ENCODE measurements at places on chromosomes 2 and 18.

GRCh38 chr2:34785206-34785785 is 1186.2 kb upstream of the FAM98A start:
- no peak for DNase-seq

DNA sequence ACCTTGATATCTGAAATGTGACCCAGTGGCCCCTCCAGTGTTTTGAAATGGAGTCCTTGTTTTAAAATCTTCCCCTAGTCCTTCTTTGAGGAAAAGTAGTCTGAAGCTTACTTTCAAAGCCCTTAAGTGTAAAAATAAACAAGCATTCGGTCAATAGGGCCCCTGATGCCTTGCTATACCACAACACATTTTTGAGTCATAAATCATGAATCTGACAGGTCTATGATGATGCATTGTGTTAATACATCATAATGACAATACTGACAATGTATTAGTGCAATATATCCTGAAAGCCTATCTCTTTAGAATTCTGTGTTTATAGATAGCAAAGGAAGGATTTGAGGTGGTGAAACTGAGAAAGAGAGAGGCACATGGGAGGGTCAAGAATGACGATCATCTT is 464.2 kb downstream of the MEIS1 start:
- no peak for DNase-seq

GRCh38 chr2:209661286-209661894 is 110.2 kb upstream of the UNC80 start:
- no peak for DNase-seq

- no peak for DNase-seq
Observed at GRCh38 chr2:167572883-167573619, 674.3 kb downstream of the STK39 start.

DNA sequence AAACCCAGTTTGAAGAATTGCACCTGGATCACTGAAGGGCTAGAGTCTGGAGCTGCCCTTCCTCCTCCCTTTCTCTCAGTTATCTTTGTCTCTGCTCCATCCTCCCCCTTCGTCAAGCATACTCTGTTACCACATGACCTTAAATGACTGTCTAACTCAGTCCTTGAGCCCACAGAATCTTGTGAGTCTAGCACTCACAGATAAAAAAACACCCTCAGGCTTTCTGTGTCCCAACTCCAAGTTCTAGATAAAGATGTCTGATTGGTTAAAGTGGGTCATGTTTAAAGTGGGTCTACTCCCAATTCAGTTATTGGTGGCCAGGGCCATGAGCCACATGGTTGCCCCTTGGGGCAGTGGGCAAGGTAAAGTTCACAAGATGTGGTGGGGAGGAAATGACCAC is 53.5 kb upstream of the CYP1B1 start:
- DNase-seq, result no peak

- no peak for DNase-seq
Observed at GRCh38 chr18:41072946-41073345, 882.1 kb upstream of the PIK3C3 start.

- peak; percentile 85 for DNase-seq
Observed at GRCh38 chr2:144937910-144938709, 418.2 kb upstream of the ZEB2 start.

- DNase-seq, result no peak
Observed at GRCh38 chr2:24459224-24460161, 31.6 kb upstream of the NCOA1 start.

DNA sequence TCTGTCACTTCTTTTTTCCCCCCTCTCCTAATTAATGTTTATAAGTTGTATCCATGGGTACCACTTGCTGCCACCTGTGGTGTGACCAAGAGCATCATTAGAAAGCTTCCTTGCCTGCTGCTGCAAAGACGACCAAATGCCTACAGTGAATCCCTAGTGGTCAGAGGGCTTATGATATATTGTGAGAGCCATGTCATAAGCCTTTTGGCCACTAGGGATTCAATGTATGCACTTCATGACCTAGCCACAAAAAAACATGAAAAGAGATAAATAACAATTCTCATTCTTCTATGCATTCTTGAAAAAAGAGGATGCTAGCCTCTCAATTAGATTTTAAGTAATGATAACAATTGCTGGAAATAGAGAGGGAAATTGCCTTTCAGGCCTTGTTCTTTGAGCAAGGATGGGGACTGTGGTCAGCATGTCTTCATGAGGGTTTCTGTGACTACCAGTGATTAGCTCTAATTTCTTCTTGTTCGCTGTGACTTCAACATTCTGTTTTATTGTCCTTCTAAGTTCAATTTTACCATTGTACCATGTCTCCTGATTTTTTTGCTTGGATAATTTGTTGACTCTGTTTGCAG is 435.3 kb downstream of the TGIF1 start:
- no peak for DNase-seq

DNA sequence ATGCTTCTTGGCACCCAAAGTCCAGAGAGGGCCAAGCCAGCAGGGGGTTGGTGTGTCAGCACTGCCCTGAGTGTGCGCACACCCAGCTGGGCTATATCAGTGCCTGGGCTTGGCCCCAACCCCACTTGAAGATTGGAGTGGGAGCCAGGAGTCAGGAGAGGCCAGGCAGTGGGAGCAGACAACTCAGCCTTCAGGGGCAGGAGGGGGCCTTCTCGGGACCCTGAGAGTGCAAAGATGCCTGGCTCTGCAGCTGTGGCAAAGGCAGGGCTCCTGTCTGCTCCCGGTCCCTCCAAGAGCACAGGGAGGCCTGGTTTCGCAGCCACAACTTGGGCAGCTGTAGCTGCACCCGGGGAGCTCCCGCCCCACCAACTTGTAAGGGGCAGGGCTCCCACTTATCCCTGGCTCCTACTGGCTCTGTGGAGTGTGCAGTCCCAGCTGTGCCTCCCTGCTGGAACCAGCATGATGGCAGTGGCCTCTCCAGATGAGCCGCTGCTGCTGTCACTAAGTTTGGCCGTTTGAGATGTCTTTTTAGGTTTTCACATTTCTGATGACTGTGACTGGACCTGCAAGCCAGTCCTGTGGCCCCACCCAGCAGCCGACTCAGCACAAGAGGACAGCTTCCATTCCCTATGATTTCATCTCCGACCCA is 148.8 kb upstream of the HS6ST1 start:
- no peak for DNase-seq

- DNase-seq, result no peak
Observed at GRCh38 chr2:233156001-233156400, 95.5 kb upstream of the ATG16L1 start.

DNA sequence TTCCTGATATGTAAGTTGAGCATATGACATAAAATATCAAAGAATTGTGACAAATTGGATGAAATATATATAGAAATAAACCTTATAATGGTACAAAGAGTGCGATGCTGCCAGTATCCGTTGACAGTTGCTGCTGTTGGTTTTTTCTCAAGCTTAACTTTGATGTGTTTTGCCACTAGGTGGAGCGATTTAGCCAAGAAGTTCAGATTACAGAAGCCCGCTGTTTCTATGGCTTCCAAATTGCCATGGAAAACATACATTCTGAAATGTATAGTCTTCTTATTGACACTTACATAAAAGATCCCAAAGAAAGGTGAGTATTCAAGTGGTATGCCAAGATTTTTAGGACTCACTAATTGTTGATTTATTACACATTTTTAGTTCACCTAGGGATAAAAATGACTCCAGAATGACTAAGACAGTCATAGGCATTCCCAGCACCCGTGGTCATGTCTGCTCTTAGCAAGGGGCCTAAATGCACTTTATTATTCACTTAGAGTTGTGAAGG is 2.1 kb downstream of the RRM2 start:
- peak; percentile 77 for DNase-seq

GRCh38 chr2:98936353-98937351 is 627 bp upstream of the CRACDL start:
- DNase-seq, result no peak

DNA sequence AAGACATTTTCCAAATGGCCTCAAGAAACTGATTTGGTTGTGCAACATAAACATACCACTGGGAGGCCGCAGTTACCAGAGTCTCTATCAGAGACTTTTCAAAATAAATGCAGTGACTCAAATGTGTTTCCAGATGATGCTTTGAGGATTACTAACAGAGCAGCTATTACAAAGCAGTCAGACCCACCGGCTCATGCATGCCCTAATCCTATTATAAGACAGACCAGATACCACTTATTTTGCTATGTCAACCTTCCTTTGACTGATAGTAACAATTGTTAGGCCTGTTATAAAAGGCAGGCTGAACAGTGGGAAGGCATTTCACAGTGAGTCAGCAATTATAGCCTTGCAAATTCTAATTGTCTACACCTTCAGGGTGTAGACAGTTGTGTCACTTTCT is 217.7 kb downstream of the LRRTM1 start:
- peak; percentile 85 for DNase-seq

- peak; percentile 31 for DNase-seq
Observed at GRCh38 chr2:149904352-149905175, 317.0 kb upstream of the MMADHC start.

GRCh38 chr2:186884587-186884986 is 35.6 kb upstream of the ZSWIM2 start:
- DNase-seq, result no peak

GRCh38 chr18:68435581-68435980 is 279.3 kb downstream of the TMX3 start:
- DNase-seq, result peak; percentile 56

GRCh38 chr2:154886316-154886715 is 187.8 kb downstream of the KCNJ3 start:
- DNase-seq, result no peak

DNA sequence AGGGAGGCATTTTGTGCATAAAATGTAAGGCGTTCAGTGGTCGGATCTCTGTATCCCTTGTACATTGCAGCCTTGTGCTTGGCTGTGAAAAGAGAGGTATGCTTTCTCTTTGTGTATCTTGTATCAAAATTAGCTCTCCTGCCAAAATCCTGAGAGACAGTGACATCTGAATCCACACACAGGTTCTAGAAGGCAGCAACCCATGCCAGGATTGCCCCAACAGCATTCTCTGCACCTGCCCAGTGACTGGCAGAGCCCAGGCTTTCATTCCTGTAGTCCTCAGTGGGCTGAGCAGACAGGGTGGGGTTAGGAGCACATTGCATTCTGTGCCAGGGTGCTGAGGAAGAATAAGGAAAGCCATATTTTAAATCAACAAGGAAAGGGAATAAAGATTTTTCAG is 740.3 kb upstream of the RAB6C start:
- no peak for DNase-seq

DNA sequence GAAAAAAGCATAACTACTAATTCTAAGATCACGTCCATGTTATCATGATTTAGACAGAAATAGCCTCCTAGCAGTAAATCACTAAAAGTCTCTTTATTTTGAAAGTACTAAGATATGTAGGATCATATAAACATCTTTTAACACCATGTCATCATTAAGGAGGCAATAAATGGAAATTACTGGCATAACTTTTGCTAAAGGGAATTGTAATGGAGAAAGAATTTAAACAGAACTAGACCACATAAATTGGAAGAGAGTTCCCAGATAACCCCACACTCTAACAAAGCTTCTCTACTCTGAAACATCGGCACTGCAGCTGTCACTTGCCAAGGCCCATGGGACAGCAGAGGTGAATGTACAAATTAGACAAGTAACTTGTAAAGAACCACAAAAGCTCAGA is 29.5 kb downstream of the STK39 start:
- peak; percentile 27 for DNase-seq

- DNase-seq, result no peak
Observed at GRCh38 chr2:239173301-239173700, 227.5 kb downstream of the HDAC4 start.

DNA sequence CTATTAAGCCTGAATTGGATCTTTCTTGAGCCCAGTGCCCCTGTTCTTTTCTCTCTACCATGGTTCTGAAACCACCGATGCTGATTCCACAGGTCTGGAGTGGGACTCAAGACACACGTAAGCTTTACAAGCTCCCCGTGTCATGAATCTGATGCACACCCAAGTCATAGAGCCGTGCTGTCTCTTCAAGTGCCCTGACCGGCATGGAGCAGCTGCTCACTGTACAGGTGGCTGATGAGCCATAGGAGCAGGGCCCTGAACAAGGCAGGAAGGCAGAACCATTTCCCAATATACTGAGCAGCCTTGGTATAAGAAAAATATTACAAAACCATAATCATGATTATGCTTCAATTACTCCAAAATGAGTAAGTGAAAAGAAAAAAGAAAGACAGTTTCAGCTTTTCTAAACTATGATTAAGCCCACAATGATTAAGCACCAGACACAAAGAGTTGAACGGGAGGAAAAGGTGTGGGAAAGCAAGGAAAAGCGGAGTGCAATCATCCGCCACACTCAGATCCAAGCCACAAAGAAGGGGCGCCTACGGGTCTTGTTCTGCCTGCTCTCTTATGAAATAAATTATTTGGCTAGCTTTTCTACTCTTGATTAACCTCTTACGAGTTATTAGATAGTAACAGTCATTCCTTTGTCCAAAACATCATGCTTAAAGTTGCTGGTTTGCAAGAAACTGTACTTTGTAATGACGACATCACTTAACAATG is 41.7 kb downstream of the NOL10 start:
- DNase-seq, result no peak

- DNase-seq, result no peak
Observed at GRCh38 chr2:169066897-169067296, 2.5 kb upstream of the DHRS9 start.
